ENCODE measurements at places on chromosomes 13 and 19.

- no peak for DNase-seq
- peak overlapping the region; percentile 19 for H3K27ac ChIP-seq
- no peaks in the 10 kb centered on the region for H3K27me3 ChIP-seq
- no peaks in the 10 kb centered on the region for H3K36me3 ChIP-seq
- no peaks in the 10 kb centered on the region for H3K4me1 ChIP-seq
- H3K4me3 ChIP-seq, result no peak overlapping the region
These were observed 9.5 kb downstream of the ADAMTSL5 start for GRCh38 chr19:1503089-1503924.

DNA sequence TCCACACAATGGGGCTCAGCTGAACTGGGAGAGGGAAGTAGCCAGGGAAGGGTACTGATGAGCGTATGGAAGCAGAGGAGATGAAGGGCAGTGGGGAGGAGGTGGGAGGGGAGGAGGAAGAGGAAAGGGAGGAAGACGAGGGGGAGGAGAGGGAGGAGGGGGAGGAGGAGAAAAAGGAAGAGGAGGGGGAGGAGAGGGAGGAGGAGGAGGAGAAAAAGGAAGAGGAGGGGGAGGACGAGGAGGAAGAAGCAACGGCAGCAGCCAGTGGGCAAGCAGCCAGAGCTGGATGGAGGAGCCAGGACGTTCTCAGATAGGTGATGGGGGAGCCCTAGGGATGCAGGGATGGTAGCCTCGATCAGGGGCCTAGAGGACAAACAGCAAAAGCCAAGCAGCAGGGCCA is 5.6 kb downstream of the CERS4 start:
- DNase-seq, result no peak
- no peaks in the 10 kb centered on the region for H3K27me3 ChIP-seq
- H3K27ac ChIP-seq, result no peak overlapping the region
- H3K4me1 ChIP-seq, result no peaks in the 10 kb centered on the region

- no peaks in the 10 kb centered on the region for H3K27me3 ChIP-seq
- DNase-seq, result no peak
These were observed 14.0 kb downstream of the CD70 start for GRCh38 chr19:6576869-6577475.

DNA sequence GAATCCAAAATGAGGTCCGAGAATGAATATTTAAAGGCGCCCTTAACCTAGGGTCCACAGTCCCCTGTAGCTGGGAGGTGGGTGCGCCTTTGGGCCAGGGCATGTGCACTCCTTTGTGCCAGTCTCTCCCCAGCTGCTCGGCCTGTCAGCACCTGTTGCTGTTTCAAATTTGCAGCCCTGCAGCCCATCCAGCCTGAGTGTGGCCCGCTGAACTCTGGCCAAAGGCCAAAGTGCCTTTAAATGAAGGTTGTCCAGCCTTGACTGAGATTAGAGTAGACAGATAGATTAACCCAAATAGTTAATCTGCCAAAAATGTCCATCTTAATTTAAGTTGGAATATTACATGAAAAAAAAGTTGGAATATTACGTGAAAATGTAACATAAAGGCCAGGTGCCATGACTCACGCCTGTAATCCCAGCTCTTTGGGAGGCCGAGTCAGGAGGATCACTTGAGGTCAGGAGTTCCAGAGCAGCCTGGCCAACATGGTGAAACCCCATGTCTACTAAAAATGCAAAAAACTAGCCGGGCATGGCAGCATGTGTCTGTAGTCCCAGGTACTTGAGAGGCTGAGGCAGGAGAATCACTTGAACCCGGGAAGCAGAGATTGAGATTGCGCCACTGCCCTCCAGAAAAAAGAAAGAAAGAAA is 25.3 kb downstream of the TPT1 start:
- H3K27ac ChIP-seq, result no peak overlapping the region
- peaks cover 3% of the 10 kb centered on the region for H3K4me1 ChIP-seq
- no peak for DNase-seq
- no peak overlapping the region for H3K4me3 ChIP-seq
- H3K27me3 ChIP-seq, result no peaks in the 10 kb centered on the region

DNA sequence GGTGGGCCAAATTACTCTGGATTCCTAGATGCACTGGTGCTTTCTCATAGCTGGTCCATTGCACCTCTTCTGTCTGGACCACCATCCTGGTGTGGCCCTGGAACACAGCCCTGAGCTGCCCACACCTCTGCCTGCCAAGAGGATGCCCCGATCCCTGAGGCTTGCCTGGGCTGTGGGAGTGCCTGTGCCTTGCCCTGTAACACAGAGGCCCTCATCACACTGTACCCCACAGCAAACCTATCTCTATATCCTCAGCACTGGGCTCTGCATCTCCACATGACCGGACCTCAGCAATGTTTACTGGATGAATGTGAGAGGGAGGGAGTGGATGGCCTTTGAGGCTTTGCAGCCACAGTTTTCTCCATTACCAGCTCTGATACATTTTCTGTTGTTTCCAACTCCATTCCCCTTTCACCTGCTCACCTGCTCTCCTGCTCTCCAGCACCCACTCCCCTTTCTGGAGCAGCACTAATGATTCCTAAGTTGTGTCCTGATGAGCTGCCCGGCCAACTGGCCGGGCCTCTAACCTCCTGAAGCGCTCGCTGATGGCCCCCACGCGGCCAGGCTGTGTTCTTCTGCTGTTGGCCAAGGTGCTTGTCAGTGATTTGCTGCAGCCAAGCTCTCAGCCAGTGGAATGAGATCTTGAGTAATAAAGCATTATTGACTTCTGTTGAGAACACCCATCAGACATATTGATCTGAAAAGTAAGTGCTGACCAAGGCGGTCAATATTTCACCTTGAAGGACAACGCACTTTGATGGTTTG is 232.6 kb downstream of the TEX29 start:
- H3K4me1 ChIP-seq, result no peaks in the 10 kb centered on the region
- no peaks in the 10 kb centered on the region for H3K36me3 ChIP-seq
- H3K4me3 ChIP-seq, result no peak overlapping the region
- no peak for DNase-seq
- no peaks in the 10 kb centered on the region for H3K27me3 ChIP-seq

DNA sequence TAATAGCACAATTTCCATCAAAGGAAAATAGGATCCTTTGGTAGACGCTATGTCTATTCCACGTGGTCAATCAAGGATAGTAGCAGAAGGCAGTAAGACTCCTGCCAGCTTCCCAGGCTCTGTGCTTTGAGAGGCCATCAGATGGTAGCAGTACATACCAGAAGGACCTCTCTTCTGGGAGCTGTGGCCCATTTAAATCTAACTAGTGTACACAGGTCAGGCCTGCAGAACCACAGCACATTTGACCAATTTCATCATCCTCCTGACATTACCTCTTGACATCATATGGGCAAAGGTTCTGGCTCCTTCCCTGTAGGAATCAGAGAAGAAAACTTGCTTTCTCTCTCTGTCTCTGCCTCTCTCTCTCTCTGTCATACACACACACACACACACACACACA is 229.6 kb upstream of the HTR2A start:
- H3K27ac ChIP-seq, result no peak overlapping the region
- DNase-seq, result no peak
- no peak overlapping the region for H3K4me3 ChIP-seq
- H3K4me1 ChIP-seq, result no peaks in the 10 kb centered on the region
- H3K27me3 ChIP-seq, result no peaks in the 10 kb centered on the region

DNA sequence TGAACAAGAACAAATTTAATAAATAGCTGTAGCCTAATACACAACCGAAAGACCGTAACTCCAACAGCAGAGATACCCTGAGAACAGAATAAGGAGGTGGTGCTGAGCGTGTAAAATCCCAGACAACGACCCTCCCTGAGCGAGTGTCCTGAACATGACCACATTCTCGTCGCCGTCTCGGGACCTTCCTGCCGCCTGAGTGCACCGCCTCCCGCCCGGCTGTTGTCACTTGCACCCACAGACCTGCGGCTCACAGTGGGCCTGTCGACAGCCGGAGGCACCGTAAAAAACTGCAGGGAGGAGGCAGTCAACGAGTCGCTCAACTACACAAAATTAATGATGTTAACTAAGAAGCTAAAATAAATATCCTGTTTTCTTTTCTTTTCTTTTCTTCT is 35.8 kb upstream of the GRTP1 start:
- no peak overlapping the region for H3K4me3 ChIP-seq
- no peak overlapping the region for H3K27ac ChIP-seq
- H3K4me1 ChIP-seq, result no peaks in the 10 kb centered on the region

DNA sequence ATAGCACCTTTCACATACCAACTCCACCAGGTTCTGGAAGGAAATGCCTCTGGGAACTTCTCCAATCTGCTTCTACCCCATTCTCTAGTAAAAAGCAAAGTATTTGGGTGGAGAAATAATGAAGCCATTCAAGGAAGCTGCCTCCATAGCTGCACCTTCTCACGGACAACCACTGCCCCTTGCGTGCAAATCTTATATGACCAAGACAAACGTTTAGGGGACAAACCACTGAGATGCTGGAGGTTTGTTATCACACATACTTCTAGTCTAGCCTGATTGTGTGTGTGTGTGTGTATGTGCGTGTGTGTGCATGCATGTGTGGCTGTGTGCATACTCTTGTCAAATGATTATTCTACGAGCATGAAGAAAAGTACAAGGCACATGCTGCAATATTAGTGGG is 6.5 kb upstream of the METTL21C start:
- no peak overlapping the region for H3K27ac ChIP-seq

- H3K36me3 ChIP-seq, result no peaks in the 10 kb centered on the region
- no peak overlapping the region for H3K4me3 ChIP-seq
- no peaks in the 10 kb centered on the region for H3K4me1 ChIP-seq
- no peak overlapping the region for H3K27ac ChIP-seq
- no peak for DNase-seq
- H3K27me3 ChIP-seq, result no peaks in the 10 kb centered on the region
These were observed 11.4 kb upstream of the SCEL start for GRCh38 chr13:77523834-77524728.

DNA sequence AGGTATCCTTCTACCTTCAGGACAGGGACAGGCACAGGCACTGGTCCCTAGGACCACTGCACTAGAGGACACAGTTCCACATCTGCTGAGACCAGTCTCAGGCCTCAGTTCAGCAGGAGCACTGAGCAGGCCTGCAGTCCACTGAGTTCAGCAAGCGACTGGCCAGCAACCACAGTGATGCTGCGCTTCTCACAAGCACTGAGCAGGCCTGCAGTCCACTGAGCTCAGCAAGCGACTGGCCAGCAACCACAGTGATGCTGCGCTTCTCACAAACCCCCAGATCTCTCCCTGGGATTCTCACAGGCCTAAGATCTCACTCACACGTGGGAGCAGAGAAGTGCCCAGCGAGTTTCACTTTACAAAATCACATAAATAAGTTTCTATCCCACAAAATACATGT is 140.6 kb downstream of the IRS2 start:
- no peaks in the 10 kb centered on the region for H3K27me3 ChIP-seq
- no peak overlapping the region for H3K27ac ChIP-seq
- no peak overlapping the region for H3K4me3 ChIP-seq
- no peaks in the 10 kb centered on the region for H3K4me1 ChIP-seq

DNA sequence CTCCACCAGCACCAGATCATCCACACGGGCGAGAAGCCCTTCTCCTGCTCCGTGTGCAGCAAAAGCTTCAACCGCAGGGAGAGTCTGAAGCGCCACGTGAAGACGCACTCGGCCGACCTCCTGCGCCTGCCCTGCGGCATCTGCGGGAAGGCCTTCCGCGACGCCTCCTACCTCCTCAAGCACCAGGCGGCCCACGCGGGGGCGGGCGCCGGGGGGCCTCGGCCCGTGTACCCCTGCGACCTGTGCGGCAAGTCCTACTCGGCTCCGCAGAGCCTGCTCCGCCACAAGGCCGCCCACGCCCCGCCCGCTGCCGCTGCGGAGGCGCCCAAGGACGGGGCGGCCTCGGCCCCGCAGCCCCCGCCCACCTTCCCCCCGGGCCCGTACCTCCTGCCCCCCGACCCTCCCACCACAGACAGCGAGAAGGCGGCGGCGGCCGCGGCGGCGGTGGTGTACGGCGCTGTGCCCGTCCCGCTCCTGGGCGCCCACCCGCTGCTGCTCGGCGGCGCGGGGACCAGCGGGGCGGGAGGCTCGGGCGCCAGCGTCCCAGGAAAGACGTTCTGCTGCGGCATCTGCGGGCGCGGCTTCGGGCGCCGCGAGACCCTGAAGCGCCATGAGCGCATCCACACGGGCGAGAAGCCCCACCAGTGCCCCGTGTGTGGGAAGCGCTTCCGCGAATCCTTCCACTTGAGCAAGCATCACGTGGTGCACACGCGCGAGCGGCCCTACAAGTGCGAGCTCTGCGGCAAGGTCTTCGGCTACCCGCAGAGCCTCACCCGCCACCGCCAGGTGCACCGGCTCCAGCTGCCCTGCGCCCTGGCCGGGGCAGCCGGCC is 9.4 kb downstream of the ZNF784 start:
- no peaks in the 10 kb centered on the region for H3K4me1 ChIP-seq
- H3K27me3 ChIP-seq, result no peaks in the 10 kb centered on the region
- H3K4me3 ChIP-seq, result no peak overlapping the region

DNA sequence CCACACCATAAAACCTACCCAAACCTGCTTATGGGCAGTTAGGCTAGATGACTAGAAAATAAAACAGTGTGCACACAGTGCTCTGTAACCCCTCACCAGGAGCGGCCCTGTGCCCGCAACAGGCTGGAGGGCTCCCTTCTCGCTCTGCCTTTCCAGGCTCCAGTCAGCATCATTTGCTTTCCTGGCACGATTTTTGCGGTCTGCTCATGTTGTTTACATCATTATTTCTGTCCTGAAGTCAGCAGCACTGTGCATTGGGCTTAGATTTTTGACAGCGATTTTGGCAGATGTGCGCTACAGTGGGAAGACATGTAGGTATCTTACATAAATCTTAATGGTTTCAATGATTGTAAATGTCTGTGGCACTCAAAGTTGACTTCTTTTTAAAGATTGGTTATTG is 344.0 kb downstream of the MTUS2 start:
- H3K27ac ChIP-seq, result no peak overlapping the region
- no peaks in the 10 kb centered on the region for H3K36me3 ChIP-seq
- no peak overlapping the region for H3K4me3 ChIP-seq
- DNase-seq, result no peak

GRCh38 chr13:32471187-32471922 is 43.4 kb upstream of the N4BP2L1 start:
- H3K36me3 ChIP-seq, result no peaks in the 10 kb centered on the region
- H3K27ac ChIP-seq, result no peak overlapping the region
- H3K4me1 ChIP-seq, result no peaks in the 10 kb centered on the region
- DNase-seq, result no peak
- H3K4me3 ChIP-seq, result no peak overlapping the region

All from Panc1 (cell line).